ENCODE measurements at places on chromosomes 13 and 19.

- H3K27me3 ChIP-seq: no peaks in the 10 kb centered on the region
- H3K4me3 ChIP-seq: no peak overlapping the region
- no peak for DNase-seq
- H3K36me3 ChIP-seq: no peaks in the 10 kb centered on the region
- H3K4me1 ChIP-seq: no peaks in the 10 kb centered on the region
- no peak overlapping the region for H3K27ac ChIP-seq
These were observed 212.5 kb upstream of the SOX1 start for GRCh38 chr13:111854403-111854802.

DNA sequence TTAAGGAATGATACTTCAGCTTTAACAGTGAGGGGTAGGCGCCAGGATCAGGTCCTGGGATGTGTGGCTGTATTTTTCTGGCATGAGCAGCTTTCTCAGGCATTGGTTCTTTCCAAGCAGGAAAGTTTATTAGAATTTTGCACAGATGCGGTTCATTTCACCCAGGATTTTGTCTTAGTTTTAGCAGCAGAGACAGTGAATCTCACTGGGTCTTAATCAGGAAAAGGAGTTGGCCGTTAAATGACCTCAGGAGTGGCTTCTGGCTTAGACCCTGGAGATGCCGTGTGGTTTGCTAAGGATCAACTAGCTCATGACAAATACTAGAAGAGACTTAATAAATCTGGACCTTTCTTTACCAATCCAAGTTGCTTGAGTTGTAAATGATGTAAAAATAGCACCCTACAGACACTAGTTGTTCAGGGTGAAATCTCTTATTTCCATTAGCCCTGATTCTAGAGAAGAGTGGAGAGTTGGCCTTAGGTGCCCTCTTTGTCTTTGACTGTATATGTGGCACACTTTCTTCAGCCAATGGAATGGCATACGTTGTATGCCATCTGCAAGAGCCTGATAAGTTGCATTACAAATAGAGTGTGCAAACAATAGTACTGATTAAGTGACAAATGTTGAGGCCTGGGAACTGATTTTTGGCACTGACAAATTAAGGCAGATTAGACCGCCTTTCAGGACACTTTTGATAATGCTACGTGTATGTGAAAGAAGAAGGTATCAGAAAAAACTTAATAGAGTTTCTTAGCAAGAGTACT is 34.0 kb downstream of the LRCH1 start:
- H3K27me3 ChIP-seq: no peaks in the 10 kb centered on the region
- peaks cover 21% of the 10 kb centered on the region for H3K4me1 ChIP-seq
- peak overlapping the region; percentile 6 for H3K27ac ChIP-seq
- no peak overlapping the region for H3K4me3 ChIP-seq

DNA sequence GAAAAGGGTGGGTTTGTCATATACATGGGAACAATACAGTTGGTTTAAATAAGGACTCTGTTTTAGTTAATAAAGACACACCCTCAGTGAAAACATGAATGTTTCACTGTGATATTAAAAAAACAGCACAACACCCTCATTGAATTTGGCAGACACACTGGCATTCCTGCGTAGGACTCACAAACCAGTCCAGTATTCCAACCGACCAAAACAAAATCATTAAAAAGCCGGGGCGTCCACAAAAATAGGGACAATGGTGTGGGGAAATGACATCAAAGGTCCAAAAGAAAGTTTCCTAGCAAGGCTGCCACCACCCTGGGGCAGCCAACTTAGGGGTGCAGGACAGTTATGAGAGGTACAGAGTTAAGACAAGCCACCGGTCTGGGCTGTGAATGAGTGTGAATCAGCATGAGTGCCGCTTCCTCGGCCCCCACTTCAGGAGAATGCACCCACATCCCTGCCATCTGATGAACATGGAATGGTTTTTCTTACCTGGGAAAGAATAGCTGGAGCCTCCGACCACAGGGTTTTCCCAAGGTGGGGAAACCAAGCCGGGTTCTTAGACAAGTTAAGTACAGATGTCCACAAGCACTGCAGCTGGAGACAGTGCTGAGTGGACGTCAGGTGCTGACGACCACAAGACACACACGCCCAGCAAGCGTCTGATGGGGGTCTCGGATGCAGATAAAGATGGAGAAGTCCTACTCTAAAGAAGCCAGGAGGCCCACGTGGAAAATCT is 73.3 kb downstream of the KLF2 start:
- no peak overlapping the region for H3K4me3 ChIP-seq
- H3K36me3 ChIP-seq: peaks cover 31% of the 10 kb centered on the region

DNA sequence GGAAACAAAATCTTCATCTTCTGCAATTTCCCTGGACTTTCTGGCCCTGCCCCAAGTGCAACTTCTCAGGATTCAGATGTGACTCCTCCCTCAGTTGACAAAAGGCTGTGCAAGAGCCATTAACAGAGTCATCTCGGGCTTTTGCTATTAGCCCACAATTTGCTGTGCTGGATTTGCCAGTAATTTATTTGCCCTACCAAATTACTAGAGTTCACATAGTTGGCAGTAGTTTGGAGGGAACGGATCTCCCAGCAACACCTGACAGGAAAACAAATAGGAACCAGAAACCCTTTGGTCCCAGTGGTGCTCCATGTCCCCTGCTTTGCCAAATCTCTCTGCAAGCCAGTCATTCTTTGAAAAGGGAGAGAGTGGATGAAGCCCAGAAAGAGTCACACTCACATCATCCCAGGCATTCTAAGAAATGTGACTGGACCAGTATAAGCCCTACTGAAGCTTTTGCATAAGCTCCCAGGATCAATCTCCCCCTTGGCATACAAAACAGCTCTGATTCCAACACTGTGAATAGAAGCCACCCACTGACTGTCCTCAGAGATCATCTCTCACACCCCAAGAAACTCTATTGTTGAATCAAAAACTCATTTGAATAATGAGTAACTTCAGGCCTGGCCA is 350.1 kb upstream of the NBEA start:
- no peak for DNase-seq
- H3K27me3 ChIP-seq: no peaks in the 10 kb centered on the region
- no peaks in the 10 kb centered on the region for H3K36me3 ChIP-seq
- no peak overlapping the region for H3K4me3 ChIP-seq
- H3K4me1 ChIP-seq: no peaks in the 10 kb centered on the region

DNA sequence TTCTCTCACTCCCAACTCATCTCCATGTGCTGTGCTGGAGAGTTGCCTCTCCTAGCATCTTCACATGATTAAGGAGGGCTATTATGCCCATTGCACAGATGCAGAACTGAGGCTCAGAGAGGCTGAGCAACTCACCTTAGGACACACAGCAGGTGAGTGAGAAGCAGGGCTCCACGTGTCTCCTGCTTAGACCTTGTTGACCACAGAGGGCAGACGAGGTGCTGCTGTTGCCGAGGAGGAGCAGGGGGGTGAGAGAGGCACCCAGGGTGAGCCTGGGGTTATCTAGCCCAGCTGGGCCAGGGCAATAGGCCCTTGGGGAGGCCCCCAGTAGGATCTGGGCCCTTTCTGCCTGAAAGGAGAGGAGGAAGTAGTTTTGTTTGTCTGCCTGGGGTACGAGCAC is 2.4 kb upstream of the HSH2D start:
- H3K36me3 ChIP-seq: no peaks in the 10 kb centered on the region
- H3K4me3 ChIP-seq: no peak overlapping the region
- DNase-seq: peak; percentile 80

DNA sequence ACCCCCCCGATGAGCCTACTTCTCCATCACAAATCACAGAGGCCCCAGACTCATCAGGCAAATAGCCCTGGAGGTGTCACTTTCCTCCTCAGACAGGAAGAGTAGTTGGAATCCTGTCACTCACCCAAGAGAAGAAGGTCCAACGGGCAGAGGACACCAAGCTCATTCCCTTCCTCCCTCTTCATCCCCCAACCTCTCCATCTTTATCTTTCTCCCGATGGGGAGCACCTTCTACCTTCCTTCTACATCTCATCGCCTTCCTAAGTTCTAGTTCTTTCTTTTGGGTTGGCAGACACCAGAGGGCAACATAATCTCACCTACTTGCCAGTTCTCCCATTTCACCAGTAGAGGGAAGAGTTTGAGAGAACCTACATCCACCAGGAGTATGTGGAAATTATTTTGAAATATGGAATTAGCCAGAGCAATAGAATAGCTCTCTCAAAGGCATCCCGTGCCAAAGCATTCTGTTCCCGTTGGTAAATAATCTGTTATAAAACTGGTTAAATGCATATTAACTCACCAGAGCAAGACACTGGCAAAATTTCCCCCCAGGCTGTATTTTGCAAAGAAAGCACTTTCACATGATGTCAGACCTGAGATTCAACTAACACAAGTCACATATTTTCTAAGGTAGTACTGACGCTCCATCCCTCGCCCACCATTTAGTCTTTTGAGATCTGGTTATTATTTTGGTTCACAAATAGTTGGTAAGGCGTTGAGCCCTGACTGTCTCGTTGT is 55.0 kb downstream of the ZIC5 start:
- H3K4me1 ChIP-seq: no peaks in the 10 kb centered on the region
- no peaks in the 10 kb centered on the region for H3K36me3 ChIP-seq
- DNase-seq: no peak
- H3K27me3 ChIP-seq: no peaks in the 10 kb centered on the region
- no peak overlapping the region for H3K4me3 ChIP-seq

DNA sequence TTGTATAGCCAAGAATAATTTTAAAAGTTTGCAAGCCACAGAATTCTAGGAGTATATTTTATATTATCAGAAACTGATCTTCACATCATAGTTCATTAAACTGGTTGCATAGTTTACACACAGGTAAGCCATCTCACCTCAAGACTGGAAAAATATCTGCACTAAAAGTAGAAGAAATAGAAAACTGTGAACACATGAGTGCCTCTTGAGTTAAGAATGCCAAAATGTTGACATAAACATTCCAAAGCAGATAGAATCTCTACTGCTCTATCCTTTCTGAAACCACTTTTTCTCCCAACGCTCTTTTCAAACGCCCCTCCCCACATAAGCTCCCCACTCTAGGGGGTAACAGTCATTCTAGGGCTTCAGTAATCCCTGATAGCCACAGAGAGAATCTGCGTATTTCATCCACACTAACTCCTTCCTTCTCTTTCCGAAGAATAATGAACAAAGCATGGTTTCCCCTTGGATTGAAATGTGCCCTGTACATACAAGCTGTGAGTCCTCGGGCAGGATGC is 201.5 kb downstream of the IRS2 start:
- H3K4me3 ChIP-seq: no peak overlapping the region
- no peaks in the 10 kb centered on the region for H3K27me3 ChIP-seq
- H3K4me1 ChIP-seq: no peaks in the 10 kb centered on the region
- DNase-seq: no peak
- no peak overlapping the region for H3K27ac ChIP-seq

DNA sequence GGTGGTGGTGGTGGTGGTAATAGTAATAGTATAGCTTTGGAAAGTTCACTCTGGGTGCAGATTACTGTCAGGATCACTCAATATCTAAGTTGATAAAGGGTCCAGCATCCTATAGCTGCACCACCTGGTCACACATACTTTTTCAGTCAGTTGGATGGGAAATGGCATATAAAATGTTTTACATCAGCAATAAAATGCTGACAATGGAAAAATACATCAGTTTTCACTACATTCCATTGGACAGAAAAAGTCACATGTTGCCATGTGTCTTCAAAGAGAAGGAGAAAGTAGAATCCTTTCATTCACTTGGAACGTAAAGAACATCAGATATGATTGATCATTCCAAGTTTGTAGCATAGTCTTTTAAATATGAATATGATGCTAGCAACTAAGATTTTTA is 481.4 kb downstream of the SLITRK6 start:
- H3K4me3 ChIP-seq: no peak overlapping the region
- no peaks in the 10 kb centered on the region for H3K36me3 ChIP-seq

DNA sequence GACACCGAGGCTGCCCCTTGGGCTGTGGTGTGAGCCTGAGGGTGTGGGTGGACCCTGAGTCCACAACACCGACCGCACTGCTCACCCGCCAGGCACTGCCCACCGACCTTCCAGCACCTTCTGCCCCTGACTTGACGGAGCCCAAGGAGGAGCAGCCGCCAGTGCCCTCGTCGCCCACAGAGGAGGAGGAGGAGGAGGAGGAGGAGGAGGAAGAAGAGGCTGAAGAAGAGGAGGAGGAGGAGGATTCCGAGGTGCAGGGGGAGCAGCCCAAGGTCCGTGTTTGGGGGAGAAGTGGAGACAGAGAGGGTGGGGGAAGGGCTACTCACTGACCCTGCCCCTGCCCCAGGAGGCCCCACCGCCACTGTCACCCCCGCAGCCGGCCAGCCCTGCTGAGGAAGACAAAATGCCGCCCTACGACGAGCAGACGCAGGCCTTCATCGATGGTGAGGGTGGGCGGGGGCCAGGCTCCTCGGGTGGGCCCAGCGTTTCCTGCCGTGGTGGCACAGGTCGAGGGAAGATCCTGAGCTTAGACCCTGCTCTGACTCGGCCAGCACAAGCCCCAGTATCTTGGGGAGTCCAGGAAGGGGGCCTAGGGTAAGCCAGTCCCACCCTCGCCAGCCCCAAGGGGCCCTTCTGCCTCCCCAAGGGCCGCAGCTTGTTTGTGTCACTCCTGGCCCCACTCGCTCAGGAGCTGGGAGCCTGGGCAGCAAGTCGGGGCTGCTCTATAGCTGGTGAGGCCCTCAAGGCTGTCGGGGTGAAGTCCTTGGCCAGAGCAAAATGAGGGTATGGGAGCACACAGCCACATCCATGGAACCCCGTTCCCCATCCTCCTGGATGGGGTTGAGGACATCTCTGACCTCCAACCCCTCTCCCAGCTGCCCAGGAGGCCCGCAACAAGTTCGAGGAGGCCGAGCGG is 12.2 kb downstream of the PRKCSH start:
- H3K27me3 ChIP-seq: no peaks in the 10 kb centered on the region
- H3K36me3 ChIP-seq: no peaks in the 10 kb centered on the region
- no peak overlapping the region for H3K27ac ChIP-seq
- no peak for DNase-seq

GRCh38 chr13:67235265-67235664 is 5.1 kb upstream of the PCDH9 start:
- H3K27me3 ChIP-seq: no peaks in the 10 kb centered on the region
- DNase-seq: no peak
- no peak overlapping the region for H3K4me3 ChIP-seq
- H3K36me3 ChIP-seq: no peaks in the 10 kb centered on the region
- no peak overlapping the region for H3K27ac ChIP-seq

DNA sequence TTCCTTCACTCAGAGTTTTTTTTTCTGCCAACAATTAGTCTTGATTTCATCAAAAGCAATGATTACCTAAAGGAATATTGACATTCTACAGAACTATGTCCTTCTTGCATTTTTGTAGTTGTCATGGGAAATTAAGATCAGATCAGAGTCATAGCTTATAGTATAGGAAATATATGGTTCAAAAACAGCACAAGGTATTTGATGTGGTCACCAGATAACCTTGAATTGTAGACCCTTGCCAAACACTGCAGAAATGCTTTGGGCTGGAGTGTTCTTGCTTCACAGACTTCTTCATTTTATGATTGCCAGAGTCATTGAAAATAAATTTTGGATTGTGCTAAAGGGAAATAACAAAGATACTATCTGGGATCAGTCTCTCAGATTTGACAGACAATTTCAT is 103.7 kb downstream of the AKAP11 start:
- no peak for DNase-seq
- no peaks in the 10 kb centered on the region for H3K36me3 ChIP-seq
- no peak overlapping the region for H3K4me3 ChIP-seq
- no peaks in the 10 kb centered on the region for H3K4me1 ChIP-seq
- no peaks in the 10 kb centered on the region for H3K27me3 ChIP-seq
